ENCODE measurements at places on chromosomes 11 and 22.
A peak's percentile ranks its signal among the peaks of the same experiment; 100 is the strongest.

DNA sequence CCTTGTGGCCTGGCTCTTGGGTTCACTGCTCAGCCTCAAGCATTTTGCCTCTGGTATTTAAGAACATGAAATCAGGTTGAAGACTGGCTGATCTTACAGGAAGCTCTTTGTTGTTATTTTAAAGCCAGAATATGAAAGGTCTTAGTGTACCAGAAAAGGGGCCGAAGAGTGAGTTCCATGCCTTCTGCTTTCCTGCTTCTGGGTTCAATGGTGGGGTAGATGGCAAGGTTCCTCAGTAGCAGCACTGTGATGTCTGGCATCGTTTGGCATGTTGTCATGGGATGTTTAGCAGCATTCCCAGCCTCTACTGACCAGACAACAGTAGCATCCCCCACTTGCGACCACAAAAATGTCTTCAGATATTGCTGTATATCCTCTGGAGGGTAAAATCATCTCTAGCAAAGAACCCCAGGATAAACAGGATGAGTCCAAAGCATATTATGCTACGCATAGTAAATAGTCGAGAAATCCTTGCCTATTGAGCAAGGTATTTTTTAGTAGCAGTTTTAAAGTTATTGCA, 2.4 kb downstream of the VPS26B start:
- no peak for DNase-seq

GRCh38 chr11:20129665-20130064, 30.6 kb downstream of the DBX1 start:
- DNase-seq = no peak

DNA sequence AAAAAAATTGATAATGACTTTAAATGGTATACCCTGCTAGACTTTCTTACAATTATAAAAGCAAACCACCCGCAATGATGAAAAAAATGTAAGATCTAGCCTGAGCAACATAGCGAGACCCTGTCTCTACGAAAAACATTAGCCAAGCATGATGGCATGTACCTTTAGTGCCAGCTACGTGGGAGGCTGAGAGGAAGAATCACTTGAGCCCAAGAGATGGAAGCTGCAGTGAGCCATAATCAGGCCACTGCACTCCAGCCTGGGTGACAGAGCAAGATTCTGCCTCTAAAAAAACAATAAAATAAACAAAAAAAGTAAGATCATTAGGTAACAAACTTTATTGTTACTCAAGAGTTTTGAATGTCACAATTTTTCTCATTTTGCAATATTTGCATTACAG, 39.2 kb downstream of the KMT5B start:
- DNase-seq = no peak

DNA sequence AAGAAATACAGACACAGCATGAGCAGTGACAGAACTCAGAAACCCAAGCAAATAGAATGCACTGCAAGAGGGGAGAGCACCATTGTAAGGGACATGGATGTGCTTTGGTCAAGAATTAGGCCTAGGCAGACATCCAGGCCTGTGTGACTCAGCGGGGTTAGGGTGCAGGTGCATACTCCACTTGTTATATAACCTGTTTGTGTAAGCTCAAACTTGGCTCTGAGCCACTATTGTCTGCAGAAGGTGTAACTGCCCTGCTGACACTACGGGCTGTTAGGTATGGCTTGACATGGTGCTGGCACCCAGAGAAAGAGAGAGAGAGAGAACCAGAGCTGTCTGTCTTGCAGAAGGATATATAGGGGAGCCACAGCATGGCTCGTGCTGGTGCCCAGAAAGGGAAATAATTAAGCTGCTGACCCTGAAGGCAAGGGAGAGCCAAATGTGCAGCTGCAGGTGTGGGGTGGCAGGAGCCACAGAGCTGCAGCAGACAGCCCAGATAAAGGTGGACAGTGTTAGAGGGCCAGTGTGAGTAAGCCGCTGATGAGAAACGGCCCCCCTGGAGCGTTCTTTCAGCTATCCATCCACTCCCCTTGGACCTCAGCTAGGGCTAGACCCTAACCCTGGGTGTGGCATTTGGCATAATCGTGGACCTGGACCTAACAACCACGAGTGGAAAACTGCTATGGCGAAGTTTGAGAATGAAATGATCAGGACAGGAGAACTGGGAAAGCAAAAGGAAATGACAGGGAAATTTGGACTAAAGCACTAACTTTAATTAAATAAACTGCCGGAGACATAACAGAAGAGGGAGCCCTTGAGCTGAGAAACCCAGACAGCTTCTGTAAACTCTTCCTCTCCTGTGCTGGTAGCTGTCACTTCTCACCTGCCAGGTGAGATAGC, 253.0 kb upstream of the CCDC179 start:
- no peak for DNase-seq

DNA sequence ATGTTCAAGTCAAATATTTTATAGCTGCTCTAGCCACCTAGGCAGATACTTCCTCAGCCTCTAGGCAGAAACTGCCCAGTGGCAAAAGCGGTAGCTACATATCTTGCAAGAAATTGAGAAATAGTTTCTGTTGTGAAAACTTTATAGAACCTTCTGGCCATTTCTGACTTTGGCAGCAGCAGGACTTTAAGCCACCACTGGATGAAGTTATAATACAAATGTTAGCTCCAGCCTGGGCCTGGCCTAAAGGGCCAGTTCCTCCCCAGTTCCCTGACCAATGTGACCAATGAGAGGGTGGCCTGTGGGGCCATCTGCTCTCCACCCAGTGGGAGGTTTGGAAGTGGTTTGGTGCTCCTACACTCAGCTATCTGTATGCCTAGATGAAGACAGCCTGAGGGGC, 254.0 kb upstream of the NARS2 start:
- DNase-seq = no peak

- DNase-seq = no peak
Observed at GRCh38 chr22:20176421-20177085, 25.7 kb upstream of the CCDC188 start.

DNA sequence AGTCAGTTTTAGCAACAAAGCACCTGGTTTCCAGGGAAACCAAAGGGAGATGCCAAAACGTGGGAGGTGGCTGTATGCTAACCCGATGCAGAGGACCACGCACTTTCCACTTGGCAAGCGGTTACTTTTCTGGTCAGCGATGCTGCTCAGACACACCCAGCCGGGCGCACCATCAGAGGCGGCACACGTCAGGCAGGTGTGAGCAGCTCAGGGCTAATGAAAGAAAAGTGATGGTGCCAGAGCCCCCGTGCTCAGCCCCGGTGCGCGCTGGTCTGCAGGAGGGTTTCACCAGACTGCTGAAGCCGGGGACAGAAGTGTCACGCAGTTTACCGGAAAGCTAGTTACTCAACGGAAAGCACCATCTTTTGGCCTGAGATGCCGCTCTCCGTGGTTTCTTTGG, 5.7 kb downstream of the LTO1 start:
- no peak for DNase-seq

DNA sequence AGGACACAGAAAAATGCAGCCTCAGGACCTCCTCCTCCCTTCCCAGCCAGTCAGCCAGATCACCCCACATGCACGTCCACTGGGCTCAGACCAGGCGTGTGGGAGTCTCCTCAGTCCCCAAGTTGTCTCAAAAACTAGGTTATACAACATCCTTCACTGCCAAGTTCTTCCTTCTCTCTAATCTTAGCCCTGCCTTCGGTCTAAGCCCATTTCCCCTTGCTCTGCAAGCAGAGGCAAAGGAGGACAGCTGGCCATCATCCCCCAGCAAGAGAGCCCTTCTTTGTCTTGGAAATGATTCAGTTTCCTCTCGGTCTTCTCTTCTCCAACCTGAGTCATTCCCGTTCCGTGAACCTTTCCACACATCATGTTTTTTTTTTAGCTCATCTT, 14.0 kb upstream of the NRGN start:
- no peak for DNase-seq

- DNase-seq = no peak
Observed at GRCh38 chr22:40635940-40636379, 559 bp downstream of the MRTFA start.

DNA sequence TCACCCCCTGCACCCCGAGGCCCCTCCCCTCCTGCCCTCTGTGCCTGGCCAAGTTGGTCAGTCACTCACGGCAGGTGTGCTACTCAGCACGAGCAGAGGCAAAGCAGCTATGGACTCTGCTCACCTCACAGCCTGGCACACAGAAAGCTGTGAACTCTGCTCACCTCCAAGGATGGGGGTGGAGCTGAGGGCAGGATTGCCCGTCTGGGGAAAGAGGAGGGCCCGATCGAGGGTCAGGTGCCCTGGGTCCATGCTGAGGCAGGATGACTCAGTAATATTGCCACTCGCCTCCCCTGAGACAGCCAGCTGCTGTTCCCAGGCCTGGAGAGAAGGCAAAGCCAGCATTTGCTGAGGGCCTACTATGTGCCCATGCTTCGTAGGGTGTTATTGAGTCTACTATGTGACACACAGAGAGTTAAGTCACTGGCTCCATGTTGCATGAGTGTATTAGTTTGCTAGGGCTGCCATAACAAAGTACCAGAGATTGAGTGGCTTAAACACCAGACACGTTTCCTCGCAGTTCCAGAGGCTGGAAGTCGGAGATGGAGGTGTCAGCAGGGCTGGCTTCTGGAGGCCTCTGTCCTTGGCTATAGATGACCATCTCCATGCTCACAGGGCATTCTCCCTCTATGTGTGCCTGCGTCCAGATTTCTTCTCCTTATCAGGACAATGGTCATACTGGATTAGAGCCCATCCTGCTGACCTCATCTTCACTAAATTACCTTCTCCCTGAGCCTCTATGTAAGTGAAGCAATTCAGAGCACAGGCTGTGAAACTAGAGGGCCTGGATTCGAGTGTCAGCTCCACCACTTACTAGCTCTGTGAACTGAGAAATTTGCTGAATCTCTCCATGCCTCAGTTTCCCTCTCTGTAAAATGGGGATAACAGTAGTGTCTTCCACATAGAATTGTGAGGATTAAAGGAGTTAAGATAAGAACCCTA, 13.2 kb upstream of the TSKU start:
- no peak for DNase-seq

DNA sequence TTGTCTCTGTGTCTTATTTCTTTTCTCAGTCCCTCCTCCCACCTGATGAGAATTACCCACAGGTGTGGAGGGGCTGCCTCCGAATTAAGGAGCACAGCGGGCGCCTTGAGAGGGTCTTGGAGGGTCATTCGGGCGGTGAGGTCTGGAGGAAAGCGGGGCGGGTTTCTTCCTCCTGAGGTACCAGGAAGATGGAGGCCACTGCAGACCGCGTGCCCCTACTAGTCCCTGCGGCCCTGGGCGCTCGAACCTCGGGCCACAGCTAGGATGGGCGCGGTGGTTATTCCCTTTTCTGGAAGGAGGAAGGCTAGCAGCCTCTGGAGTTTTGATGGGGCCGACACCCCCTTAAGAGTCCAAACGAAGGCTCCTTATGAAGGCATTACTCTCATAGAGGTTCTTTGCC, 5.5 kb upstream of the FAM111A start:
- no peak for DNase-seq

GRCh38 chr22:46309526-46310085, 12.9 kb downstream of the GTSE1 start:
- DNase-seq = no peak

DNA sequence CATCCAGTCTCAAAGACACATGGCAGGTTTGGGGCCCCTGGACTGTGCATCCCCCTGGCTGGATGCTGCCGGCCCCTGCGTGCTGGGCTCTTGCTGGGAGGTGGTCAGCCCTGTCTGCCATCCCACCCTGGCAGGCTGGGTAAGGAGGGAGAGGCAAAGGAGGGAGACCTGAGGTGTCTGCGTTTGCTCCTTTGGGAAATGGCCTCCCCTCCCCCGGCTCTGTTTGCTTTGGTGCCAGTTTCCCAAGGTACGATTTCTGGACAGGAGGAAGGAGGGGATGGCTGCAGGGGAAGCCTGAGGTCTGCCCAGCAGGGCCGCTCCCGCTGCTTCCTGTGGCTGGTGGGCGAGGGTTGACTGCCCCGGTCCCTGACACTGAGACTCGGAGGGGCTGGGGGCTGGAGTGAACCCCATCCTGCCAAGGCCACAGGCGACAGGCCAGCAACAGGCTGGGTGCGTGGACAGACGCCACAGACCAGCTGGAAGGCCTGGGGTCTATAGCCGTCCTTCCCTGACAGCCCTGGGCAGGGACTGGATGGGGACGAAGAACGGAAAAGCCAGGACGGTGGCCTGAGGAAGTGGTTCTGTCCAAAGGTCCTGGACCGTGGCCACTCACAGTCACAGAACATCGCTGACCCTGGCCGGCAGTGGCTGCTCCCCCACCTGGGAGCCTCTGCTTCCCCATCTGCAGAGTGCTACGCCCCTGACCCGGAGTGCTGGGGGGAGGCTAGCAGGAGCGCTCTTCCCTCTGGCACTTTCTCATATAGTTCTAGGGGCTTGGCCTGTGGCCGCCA, 38.0 kb downstream of the OSBPL5 start:
- no peak for DNase-seq

- no peak for DNase-seq
Observed at GRCh38 chr11:72678524-72678923, 4.3 kb upstream of the PDE2A start.

DNA sequence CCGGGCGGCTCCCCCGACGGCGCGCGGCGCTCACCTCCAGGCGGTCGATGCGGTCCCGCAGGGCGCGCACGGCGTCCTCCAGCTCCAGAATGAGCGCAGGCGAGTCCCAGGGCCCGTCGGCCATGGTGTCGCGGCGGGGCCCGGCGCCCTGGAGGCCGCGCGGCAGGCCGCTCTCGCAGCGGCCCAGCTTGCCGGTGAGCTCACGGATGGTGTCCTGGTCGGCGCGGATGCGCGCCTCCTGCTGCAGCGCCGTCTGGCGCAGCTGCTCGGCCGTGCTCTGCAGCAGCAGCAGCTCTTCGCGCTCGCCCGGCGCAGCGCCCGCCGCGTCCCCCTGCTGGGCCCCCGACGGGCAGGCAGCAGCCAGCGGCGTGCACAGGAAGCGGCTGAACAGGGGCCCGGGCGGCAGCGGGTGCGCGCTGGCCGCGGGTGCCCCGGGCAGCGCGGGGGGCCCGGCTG, 599 bp downstream of the NPTXR start:
- peak; percentile 55 for DNase-seq

- DNase-seq = no peak
Observed at GRCh38 chr11:117513666-117514065, 186.0 kb downstream of the CEP164 start.

GRCh38 chr11:118033443-118033842, 43.4 kb upstream of the TMPRSS4 start:
- no peak for DNase-seq

- no peak for DNase-seq
Observed at GRCh38 chr11:118061586-118062125, 15.2 kb upstream of the TMPRSS4 start.

DNA sequence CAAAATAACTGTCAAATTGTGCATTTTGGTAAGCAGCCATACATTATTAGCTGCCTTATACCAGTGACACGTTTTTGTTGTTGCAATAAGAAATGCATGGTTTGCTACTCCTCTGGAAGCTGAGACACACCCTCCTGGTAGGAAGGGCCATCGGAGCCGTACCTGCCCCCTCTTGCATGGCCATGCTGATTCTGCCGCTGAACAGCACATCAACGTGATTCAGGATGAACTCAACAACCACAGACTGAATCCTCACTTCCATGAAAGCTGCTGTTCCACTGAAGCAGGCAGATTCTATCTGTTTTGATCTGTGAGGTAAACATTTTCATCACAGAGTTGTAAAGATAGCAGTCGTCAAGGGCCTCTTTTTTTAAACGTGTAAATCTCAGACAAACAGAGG, 38.6 kb upstream of the TP53AIP1 start:
- DNase-seq = no peak

- DNase-seq = no peak
Observed at GRCh38 chr22:19661156-19661555, 53.1 kb upstream of the SEPTIN5 start.
